ENCODE measurements at places on chromosomes 7 and 10.

GRCh38 chr7:106729720-106730385, 68.9 kb upstream of the CCDC71L start:
- DNase-seq, result no peak

DNA sequence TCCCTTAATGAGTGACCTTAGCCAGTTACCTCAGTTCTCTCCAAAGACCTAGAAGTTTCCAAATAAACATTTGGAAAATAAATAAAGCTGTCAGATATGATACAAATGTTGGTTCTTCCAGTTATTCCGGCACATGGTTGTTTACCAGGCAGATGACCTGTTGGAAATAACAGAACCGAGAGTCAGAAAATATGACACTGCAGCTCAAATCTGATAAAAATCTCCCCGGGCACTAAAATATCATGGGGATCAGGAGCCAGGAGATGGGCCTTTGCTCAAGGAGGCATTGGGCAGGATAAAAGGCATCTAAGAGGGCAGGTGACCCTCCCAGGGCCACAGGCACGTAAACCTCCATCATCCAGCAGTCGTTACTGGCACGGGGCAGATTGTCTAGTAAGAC, 164.0 kb upstream of the LYZL1 start:
- DNase-seq, result no peak

DNA sequence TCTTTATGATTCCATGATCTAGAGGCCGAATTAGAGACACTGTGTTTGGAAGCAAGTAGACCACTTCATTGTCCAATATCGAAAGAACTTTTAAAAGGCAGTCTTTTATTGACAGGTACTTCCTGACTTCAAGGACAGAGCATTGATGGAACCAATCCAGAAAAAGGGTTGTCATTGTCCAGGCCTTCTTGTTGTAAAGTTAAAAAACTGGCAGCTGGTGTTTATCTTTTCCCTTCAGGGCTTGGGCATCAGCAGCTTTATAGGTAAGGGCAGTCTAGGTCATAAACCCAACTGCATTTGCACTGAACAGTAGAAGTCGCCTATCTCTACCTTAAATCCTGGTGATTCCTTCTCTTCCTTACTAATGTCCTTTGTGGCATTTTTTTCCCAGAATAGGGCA, 95.6 kb downstream of the ST7 start:
- no peak for DNase-seq

- DNase-seq, result no peak
Observed at GRCh38 chr7:117194445-117194844, 128.4 kb downstream of the WNT2 start.

GRCh38 chr7:120370954-120371353, 98.0 kb downstream of the KCND2 start:
- DNase-seq, result no peak
